ENCODE measurements at places on chromosomes 4 and X.

- DNase-seq, result no peak
Measured at GRCh38 chr4:52658641-52659000, 480 bp downstream of the USP46 start.

DNA sequence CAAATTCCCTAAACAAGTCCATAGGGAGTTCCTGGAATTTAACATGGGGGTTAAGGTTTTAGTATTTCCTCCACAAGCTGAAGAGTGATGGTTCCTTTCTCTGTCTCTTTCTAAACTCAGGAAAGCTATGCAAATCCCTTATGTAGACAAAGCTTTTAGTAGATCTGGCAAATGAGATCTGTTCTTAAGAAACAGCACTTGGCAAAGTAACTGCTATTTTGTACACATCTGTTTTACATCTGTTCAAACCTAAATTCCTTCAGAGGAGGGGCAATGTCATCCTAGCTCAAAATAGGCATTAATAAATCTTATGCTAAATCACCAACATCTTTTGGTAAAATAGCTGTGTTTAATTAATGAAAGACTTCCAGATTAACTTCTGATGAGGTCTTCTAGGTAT, 137.8 kb upstream of the TBC1D9 start:
- DNase-seq, result no peak

- no peak for DNase-seq
Measured at GRCh38 chr4:108142870-108143269, 25.9 kb downstream of the LEF1 start.

DNA sequence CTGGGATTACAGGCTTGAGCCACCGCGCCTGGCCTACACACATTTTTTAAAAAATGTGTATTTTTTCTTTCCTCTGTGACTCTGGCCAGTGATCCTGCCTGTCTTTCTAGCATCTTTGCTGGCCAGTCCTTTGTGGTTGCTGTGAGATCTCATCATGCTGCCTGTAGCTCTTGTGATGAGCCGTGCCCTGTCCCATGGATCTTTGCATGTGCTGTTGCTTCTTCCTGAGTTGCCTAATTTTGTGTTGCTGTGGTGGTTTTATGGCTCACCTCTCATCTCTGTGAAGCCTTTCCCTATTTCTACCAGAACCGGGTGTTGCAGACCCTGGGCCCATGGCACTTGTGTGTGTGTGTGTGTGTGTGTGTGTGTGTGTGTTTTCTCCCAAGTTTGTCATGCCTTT, 8.3 kb downstream of the NSD2 start:
- DNase-seq, result no peak

- no peak for DNase-seq
Measured at GRCh38 chrX:40835526-40835925, 100.2 kb upstream of the MED14 start.

GRCh38 chrX:103747163-103747562, 29.5 kb upstream of the PLP1 start:
- DNase-seq, result no peak

DNA sequence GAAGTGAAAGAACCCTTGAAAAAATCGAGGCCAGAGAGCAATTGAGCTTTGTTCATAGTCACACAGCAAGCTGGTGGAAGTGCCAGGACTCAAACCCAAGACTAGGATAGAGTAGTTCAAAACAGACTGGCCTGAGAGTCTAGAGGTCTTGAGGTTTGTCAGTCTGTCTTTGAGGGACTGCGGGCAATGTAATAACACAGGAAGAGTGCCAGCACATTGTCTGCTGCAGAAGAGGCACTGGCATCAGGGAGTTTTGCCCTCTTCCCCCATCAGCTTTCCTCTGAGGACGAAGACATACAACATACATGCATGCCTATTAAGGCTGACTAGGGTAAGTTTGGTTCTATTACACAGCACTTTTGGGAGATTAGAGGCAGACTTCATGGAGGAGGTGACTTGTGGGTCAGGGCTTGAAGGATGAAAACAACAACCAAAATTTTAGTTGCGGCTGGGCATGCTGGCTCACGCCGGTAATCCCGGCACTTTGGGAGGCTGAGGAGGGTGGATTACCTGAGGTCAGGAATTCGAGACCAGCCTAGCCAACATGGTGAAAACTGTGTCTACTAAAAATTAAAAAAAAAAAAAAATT, 64.1 kb upstream of the LAS1L start:
- DNase-seq, result no peak

GRCh38 chr4:174561560-174561959, 39.3 kb upstream of the HPGD start:
- no peak for DNase-seq

GRCh38 chrX:65644621-65645289, 22.7 kb upstream of the MSN start:
- no peak for DNase-seq

GRCh38 chrX:100512471-100512870, 72.3 kb upstream of the TNMD start:
- peak; percentile 18 for DNase-seq

GRCh38 chr4:109691411-109691920, 11.8 kb downstream of the CASP6 start:
- no peak for DNase-seq

DNA sequence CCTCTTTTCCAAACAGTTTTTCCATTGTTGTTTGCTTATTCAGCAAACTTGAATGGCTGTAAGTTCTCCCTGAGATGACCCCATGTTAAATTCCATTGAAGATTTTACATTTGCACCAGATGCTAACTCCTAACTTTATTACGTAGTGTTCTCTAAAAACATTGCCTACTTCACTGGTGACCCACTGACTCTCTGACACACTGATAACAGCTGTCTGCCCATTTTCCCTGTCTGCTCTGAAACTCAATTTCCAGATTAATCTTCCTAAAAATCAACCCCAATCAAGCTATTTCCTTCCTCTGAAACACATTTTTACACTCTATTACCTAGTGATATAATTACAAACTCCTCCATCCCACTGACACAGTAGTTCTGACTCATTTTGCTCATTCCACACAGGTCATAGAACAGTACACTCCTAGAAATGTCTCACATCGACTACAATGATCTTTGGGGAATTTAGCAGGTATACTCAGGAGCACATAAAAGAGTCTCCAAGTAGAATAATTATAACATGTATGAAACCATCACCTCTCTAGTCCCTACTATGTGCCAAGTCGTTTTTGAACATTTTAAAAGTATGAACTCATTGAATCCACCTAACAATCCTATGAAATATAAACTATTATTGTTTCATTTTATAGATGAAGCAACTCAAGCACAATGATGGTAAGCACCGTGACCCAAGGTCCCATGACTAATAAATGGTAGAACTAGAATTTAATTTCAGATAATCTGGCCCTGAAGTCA, 210.9 kb downstream of the SLIT2 start:
- DNase-seq, result no peak

DNA sequence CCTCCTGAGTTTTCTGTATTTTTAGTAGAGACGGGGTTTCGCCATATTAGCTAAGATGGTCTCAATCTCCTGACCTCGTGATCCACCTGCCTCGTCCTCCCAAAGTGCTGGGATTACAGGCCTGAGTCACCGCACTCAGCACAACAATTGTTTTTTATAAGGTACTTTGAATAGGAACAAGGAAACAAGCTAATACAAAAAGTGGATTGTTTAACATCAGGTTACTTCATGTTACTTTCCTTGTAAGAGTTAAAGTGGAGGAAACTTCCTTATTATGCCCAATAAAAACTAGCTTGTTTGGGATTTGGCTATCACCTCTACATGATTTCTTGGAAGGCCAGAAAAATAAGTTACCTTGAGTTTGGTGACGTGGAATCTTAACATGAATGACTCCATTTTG, 698.7 kb downstream of the CCSER1 start:
- no peak for DNase-seq

- no peak for DNase-seq
Measured at GRCh38 chr4:24748758-24749350, 46.5 kb upstream of the SOD3 start.

GRCh38 chrX:134371133-134371532, 88.8 kb upstream of the HPRT1 start:
- no peak for DNase-seq

DNA sequence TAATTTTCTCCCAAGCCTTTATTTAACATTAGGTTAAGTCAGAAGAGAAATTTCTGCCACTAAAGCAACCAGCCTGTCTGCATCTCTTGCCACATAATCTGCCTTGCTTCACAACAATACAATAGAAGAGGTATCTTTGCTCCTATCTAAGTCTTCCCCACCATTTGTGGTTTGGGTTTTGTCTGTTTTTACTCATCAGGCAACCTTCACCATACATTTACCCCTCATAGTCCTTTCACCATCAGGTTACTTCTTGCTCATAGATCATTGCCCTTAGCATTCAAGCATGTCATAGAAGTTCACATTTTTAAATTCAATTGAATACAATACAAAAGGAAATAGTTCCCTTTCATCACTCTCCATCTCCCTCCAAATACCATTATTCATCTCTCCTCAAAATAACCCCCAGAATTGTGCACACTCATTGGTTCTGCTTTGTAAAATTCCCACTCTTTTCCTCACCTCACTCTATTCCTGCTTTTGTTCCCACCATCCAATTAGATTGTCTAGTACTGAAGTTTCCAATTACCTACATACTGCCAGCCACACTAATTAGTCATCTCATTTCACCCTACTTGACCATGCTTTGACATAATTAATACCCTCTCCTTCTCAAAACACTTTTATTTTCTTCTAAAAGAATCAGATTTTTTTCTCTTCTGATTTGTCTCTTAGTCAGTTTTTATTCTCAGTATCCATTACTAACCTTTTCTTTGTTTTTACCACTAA, 1957.0 kb upstream of the AGA start:
- no peak for DNase-seq

DNA sequence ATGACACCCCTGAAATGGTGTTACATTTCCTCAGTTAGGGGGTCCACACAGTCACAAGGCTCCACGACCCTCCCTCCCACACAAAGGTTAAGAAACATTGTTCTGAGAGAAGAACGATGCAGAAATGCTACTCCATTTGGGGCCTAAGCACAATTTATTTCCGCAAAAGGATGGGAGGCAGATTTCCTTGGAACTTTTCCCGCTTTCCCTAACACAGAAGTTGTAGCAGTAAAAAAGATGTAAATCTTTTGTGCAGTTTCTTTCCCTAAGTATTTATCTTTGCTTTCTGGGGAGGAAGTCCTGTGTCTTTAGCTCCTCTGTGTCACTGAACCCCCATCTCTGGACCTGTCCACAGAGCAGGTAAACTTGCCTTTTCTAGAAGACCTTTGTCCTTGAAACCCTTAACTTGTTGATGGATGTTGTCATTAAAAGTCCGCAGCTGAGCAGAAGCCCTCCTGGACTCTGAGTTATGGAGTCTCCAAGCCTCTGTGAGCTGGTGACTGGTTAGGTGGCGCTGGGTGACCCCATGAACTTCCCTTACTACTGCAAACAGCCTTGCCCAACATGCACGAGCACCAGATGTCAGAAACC, 67.2 kb upstream of the SHISA3 start:
- DNase-seq, result no peak

- no peak for DNase-seq
Measured at GRCh38 chrX:86002076-86002896, 45.1 kb downstream of the CHM start.

DNA sequence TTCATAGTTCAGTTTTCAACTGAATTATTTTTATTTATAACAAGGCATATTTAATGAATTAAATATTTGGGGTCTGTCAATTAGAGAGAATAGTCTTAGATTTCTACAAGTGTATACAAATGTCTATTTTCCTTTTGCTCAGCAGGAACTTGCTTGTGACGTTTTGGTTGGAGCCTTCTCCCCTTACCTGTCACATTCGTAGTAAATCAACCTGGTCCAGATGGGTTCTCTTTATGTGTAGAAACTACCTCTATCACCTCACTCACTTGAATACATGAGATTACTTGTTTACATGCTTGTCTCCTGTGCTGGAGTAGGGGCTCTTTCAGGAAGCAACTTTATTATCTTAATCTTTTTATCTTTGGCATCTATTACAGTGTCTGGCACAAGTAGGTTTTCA, 938.3 kb upstream of the IGFBP7 start:
- DNase-seq, result no peak

GRCh38 chrX:139798701-139799100, 90.7 kb upstream of the MCF2 start:
- no peak for DNase-seq

DNA sequence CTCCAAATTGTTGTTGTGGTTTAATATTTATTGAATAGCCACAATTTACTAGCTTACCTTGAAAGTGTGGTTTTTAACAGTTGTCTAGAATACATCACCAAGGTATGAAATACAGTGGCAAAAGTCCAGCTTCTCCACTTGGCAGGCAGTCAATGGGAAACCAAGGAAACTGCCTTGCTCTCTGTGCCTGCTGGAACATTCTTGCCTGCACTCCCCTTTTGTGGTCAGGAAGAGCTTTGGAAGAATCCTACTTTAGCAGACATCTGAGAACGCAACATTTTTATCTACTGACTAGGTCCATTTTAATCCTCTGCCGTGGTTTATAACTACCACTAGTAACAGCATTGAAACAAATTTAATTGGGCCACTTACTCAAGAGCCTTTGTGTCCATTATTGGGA, 64.5 kb downstream of the TENM3 start:
- DNase-seq, result no peak

- DNase-seq, result no peak
Measured at GRCh38 chrX:118971552-118971951, 2.9 kb upstream of the LONRF3 start.

DNA sequence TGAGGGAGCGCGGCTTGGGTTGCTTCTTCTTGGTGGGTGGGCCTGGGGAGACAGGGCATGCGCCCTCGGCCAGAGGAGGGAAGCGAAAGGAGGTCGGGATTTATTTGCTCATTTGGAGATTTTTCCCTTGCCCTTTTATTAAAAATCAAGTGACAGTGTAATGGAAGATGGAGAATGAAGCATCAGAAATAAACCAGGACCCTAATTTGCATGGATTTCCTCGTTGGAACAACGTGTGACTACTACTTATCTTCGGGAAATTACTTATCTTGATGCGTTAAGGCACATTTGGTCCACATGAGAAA, 709 bp upstream of the CLOCK start:
- DNase-seq, result no peak

DNA sequence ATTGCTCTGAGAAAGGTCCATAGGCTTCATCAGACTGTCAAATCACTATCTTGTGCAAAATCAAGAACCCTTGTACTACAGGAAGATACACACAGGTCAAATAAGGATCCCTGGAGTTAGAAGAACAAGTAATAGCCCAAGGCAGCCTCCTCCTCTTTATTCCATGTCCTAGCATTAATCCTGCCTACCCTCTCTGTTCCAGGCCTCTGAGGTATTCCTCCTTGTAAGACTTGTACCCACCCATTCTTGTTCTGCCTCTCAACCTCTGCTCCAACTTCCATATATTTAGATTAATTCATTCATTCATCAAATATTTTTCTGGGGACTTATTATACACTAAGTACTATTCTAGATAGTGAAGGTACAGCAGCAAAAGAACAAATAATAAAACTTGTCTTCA, 10.4 kb upstream of the PLK4 start:
- DNase-seq, result no peak

DNA sequence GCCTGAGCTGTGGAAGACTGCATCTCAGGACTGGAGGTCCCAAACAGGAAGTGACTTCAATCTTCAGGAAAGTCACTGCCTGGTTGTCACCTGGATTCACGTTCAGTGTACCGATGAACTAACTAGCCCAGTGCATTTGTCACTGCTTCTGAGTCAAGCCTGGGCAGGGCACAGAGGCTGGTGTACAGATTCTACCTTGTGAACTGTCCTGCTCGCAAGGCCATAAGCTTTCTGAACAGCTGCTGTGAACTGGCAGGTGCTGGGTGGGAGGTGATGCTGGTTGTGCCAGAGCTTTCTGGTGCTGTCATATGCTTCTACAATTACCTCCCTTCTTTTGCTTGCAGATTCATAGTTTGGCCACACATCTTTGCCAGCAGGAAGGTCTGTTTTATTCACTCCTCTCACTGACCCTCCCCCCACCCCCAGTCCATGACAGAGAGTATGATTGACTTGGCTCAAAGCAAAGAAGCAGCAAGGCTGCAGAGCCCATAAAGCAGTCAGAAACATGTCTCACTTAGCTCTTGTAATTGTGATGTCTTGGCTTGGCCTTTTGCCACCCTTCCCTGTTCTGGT, 40.5 kb downstream of the ZCCHC12 start:
- no peak for DNase-seq

All from NCI-H524 (cell line).